NCI-H2227 treated with DMSO at 0.1 percent for 48 hours (cell line): ENCODE measurements at places on chromosomes 16 and 17.
A peak's percentile ranks its signal among the peaks of the same experiment; 100 is the strongest.

DNA sequence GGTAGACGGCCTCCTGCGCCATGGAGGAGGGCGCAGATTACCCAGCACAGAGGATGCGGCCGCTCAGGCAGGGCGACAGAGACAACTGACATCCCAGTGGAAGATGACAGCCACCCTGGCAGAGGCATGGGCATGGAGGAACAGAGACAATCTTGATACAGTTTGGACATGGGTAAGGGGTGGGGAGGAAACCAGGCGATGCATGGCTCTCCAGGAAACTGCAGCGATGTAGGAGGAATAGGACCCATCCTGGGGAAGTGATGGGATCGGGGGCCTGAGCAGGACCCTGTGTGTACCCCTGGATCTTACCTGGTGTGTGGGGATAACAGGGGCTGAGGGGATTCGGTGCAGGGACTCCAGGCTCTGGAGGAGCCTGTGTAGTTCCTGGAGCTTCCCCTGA, 4.6 kb downstream of the OSBPL7 start:
- no peak for DNase-seq

DNA sequence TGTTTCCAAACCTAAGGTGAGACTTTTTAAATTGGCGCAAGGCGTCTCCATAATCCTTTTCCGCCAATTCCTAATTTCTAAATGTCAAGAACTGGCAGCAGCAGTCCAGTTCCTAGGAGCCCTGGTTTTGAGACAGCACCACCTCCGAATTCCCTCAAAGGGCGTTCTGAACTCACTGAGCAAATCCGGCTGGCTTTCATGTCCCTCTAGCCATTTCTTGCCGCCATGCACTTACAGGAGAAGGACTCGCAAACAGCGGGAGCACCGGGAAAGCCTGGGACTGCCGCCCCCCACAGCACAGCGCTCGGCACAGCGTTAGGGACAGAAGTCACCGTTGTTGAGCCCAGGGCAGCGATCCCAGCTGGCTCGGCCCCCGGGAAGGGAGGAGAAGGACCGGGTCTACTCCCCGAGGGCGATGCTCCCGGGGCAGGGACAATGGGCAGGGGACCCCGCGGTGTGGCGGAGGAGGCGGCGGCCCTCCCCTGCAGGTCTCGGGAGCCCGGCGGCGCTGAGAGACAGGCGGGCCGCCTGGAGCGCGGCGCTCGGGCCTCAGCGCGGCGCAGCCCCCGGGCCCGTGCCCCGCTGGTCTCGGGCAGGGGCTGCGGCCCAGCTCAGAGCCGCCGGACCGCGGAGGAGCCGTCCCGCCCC, 545 bp downstream of the ARHGAP17 start:
- DNase-seq: peak; percentile 36

- DNase-seq: no peak
These were observed 56.2 kb downstream of the MAP2K6 start for GRCh38 chr17:69470702-69471101.

GRCh38 chr17:38442548-38442947, 14.3 kb downstream of the ARHGAP23 start:
- no peak for DNase-seq

DNA sequence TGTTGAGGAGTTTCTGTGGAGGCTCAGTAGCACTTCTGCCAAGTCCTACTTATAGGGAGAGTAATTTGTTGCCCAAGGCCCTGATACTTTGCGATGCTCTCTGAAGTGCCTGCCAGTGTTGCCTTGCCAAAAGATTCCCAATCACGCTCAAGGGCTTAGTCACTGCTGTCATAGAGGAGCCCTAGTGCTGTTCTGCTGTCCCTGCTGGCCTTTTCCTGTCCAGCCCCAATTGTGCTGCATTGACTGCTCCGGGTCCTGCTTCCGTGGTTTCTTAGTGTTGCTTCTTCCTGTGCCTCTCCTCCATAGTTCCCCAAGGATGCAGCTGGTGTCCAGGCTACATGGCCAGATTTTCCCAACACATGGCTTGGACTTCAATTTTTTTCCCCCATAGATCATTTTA, 13.9 kb downstream of the NUP93 start:
- no peak for DNase-seq

- peak; percentile 80 for DNase-seq
These were observed at the start of gene ARMC7 for GRCh38 chr17:75109407-75110233. Gene ARMC7 (plus strand): TSS chr17:75109969. CDS start chr17:75110289, 320 bp downstream.
